ENCODE measurements at places on chromosomes 12 and 14. TPM values are rescaled to one million over a fixed set of nuclear protein-coding genes. Genes with fewer than 3 reads are reported as not detected.

CNOT2 gene
- polyA plus RNA-seq, result 130 TPM

DNA sequence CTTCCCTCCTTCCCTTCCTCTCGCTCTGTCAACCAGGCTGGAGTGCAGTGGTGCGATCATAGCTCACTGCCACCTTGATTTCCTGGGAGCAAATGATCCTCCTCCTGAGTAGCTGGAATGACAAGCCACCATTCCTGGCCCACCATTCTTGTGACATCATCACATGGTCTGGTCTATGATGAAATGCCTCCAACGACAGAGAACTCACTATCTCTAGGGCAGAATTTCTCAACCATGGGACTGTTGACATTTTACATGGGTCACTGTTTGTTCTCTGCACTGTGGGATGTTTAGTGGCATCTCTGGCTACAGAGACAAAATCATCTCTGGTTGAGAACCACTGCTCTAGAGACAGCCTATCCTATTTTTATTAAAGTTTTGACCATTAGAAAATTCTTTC lies 9.7 kb downstream of the VRK1 start:
- no peak for DNase-seq

SMIM10L1 gene
- 16.5 TPM for polyA plus RNA-seq

- DNase-seq, result no peak
Observed at GRCh38 chr12:115947696-115948062, 329.8 kb downstream of the MED13L start.

MAP1LC3B2 gene
- polyA plus RNA-seq, result 7.1 TPM

- DNase-seq, result no peak
Observed at GRCh38 chr12:131916306-131917138, 12.6 kb upstream of the PUS1 start.

Data from left renal cortex interstitium (tissue), 4 donors.